ENCODE measurements at places on chromosomes 1 and 21.
A peak's percentile ranks its signal among the peaks of the same experiment; 100 is the strongest.

DNA sequence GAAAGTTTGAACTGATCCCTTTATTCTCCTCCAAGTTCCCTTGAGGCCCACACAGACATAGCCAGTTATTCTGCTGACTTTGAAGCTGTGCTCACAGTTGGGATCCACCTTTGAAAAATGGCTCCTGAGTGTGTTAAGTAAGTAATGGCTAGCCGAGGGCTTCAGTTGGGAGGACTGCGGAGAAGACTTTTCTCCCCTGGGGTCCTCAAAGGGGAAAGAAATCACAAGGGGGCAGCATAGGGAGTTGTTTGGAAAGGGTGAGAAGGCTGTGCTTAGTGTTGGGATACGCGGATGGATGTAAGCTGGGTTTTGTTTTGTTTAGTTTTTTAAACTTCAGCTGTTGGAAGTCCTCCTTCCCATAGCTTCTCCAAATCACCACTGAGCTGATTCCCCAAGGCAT, 8.3 kb downstream of the PGM1 start:
- DNase-seq: no peak

- DNase-seq: no peak
Measured at GRCh38 chr1:1398677-1399186, 403 bp downstream of the CCNL2 start.

- peak; percentile 33 for DNase-seq
Measured at GRCh38 chr1:94805912-94806311, 14.2 kb upstream of the SLC44A3 start.

DNA sequence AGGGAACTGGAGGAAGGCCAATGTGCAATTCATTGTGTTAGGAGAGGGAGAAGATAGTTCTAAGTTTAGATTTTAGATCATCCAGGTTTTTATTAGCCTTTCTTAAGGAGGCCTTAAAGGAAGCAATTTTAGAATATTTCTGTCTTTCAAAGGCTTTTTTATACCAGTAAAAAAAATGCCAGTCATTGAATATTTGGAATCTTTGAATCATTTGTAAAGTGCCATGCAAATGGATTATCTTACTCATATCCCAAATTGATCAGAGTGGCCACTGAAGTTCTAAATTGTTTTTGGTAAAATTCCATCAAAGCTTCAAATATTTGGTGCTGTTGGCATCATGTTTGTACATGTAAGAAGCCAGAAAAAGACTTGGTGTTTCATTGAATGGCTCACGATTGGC, 244.8 kb downstream of the RPS6KC1 start:
- DNase-seq: no peak

DNA sequence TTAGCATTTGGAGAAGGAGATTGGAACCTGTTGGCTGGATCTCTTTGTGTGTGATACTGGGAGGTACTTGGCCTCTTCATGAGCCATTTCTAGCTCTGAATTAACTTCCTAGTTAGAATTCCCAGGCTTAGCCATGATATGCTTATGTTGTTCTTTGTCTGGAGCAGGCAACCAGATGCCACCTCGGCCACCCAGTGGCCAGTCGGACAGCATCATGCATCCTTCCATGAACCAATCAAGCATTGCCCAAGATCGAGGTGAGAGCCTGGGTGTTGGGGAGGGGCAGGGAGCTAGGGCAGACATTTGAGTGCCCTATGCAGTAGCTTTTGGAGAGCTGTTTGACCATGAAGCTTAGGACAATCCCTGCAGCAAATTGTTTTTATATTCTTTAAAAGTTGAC, 26.5 kb upstream of the PIGV start:
- DNase-seq: no peak

- DNase-seq: no peak
Measured at GRCh38 chr1:212920246-212920645, 30.1 kb upstream of the VASH2 start.

DNA sequence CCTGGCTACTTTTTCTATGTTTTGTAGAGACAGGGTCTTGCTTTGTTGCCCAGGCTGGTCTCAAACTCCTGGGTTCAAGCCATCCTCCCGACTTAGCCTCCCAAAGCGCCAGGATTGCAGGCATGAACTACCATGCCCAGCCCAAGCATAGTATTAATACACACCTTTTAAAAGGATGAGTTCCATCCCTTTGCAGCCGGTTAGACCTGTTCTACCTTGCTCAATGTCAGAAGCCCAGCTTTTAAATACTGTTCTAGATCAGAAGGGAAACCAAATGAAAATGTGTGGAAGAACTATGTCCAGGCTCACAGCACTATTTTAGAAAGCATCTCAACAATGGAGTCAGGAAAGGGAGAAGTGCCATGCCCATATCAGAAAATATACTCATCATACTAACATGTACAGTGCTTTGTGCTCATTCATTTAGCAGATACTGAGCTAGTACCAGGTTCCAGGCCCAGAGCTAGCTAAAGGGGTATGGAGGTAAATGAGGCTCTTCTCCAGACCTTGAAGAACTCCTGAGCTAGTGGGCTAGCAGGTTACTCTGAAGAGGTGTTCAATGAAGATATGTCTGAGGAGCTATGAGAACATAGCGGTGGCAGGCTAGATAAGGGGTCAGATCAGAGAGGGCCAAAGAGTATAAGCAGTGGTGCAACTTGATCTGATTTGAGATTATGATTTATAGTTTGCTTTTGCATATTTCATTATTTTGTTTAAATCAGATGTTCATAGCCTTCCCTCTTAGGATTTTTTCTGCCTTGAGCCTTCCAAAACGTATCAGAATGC, 78.2 kb downstream of the RNF220 start:
- no peak for DNase-seq

DNA sequence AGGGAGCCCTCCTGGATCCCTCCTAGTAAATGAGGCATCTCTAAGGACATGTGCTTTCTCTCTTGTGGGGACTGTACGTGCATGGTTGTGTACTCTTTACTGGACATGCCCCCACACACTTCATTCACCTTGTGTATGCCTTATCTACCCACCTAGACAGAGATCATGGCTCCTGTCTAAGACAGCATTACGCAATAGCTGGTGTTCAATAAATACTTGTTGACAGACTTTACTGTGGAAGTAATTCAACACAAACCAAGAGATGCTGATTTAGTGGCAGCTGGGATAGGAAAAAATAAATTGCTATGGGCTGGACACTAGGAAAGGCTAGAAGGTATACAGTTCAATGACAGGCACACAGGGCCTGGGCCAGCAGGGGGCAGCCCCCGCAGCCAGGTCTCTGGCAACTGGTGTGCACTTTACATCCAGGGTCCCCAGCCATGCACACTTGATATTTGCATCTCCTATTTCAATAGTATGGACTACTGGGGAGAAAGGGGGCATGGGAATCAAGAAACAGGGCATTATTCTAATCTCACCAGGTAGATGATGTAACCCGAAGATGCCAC, 24.2 kb downstream of the TRABD2B start:
- DNase-seq: no peak

DNA sequence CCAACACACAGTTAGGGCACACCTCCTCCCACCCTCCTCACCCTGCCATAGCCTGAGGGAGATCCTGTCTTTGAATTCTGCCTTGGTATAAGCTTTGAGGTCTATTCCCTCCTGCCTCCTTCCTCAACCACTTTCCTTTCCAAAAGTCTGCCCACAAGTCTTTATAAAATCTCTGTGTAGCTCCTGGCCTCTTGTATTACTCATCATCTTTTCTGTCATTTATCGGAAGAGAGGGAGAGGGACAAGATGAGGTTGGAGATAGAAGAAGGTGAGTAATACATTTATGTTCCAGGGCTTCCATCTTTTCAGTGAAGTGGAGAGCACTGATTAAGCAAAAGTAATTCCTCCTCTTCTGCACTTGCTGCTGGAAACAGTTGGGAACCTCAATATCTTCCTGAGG, 30.5 kb upstream of the EFCAB14 start:
- DNase-seq: no peak

- no peak for DNase-seq
Measured at GRCh38 chr21:26168371-26168770, 2.2 kb downstream of the APP start.

- peak; percentile 83 for DNase-seq
Measured at GRCh38 chr1:65254320-65255034, 54.9 kb upstream of the DNAJC6 start.

GRCh38 chr1:99163671-99164070, 100.6 kb upstream of the PLPPR4 start:
- DNase-seq: no peak

- DNase-seq: no peak
Measured at GRCh38 chr21:32336711-32337110, 38.1 kb downstream of the MRAP start.

- no peak for DNase-seq
Measured at GRCh38 chr1:153567621-153568366, 2.1 kb upstream of the S100A2 start.

DNA sequence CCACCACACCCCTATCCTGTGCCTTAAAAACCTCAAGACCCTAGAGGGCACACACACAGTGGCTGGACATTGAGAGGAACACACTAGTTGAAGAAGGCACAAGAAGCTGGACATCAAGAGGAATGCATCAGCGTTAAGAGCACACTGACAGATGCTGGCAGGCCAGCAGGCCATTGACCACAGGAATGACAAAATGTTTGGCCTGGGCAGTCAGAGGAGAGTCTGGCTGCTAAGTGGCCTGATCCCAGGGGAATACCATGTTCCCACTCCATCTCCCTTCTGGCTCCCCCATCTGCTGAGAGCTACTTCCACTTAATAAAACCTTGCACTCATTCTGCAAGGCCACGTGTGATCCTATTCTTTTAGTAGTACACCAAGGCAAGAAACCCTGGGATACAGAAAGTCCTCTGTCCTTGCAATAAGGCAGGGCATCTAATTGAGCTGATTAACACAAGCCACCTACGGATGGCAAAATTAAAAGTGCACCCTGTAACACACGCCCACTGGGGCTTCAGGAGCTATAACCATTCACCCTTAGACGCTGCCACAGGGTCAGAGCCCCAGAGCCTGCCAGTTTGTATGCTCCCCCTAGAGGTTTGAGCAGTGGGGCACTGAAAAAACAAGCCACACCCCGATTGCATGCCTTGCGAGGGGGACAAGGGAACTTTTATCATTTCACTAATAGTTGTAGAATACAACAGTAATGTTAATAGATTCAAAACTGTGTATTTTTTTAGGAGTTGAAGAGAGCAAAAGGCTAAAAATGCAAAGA, 1216.1 kb upstream of the NCAM2 start:
- DNase-seq: no peak

GRCh38 chr1:35718492-35719336, at the start of gene C1orf216:
TSS of gene C1orf216 (minus strand) at chr1:35718884. CDS start at chr1:35716321, 2,563 bp downstream.
- DNase-seq: peak; percentile 73

DNA sequence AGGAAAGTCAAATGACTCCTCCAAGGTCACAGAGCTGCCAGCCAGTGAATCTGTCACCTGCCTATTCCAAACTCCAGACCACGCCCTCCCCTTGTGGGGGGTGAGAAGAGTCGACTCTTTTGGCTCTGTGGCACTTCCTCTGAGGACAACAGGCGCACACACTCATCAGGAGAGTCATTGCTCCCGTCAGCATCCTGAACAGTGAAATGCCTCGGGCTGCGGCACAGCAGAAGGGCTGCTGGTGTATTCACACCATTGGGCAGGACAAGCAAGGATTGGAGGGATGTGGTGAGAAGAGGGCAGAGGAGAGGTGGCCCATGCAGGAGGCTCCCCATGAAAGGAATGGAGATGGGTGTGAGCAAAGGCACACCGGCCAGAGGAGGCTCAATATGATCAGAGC, 239.0 kb downstream of the TOMM20 start:
- no peak for DNase-seq

DNA sequence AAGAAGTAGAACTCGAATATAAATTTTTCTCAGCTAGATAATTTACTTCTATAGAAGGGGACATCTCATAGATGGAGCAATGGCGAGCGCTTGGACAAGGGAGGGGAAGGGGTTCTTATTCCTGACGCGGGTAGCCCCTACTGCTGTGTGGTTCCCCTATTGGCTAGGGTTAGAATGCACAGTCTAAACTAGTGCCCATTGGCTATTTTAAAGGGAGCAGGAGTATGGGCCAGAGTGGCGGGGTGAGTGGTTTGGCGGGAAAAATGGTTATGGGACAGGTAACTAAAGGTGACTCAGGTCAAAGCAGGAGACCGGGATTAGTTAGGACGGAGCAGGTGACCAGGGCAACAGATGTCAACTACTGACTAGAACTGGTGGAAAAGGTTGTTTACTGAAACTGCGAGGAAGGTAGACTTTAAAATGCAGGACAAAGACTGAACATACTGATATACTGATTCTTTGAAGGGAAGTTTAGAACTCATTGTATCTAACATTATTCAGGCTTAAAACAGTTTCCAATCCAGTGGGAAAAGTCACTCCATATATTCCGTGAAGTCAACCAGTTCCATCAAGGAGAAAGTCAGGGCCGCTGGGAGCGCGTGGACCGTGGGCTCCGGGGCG, 940 bp upstream of the ATAD3A start:
- DNase-seq: no peak

DNA sequence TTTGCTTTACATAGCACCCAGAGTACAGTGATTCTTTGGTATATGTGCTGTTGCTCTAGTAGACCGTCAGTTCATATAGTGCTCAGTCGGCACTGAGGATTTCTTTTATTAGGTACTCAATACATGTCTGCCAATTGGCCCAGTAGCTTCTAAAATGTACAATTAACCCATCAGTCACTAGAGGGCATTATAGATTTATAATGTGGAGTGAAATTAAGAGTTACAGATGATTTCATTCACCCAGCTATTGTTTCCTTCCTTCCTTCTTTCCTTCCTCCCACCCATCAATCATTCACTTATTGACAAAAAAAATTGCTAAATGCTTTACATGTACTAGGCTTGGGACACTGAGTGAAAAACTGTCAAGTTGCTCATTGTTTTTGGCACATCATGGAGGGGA, 263.6 kb upstream of the USP24 start:
- DNase-seq: no peak

DNA sequence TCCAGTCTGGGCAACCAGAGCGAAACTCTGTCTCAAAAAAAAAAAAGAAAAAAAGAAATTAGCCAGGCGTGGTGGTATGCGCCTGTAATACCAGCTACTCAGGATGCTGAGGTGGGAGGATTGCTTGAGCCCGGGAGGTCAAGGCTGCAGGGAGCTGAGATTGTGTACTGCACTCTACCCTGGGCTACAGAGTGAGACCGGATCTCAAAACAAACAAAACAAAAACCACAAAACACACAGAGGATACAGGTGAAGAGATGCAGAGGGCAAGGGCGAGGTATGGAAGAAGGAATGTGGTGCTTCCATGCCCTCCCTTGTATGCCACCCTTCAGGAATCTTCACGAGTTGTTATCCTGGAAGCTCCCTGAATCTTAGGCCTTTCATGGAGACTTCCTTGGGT, 68.5 kb downstream of the NDUFS5 start:
- DNase-seq: no peak

GRCh38 chr21:31352836-31353235, 8.8 kb upstream of the TIAM1 start:
- no peak for DNase-seq

GRCh38 chr21:44845418-44846223, 27.8 kb upstream of the SUMO3 start:
- no peak for DNase-seq

DNA sequence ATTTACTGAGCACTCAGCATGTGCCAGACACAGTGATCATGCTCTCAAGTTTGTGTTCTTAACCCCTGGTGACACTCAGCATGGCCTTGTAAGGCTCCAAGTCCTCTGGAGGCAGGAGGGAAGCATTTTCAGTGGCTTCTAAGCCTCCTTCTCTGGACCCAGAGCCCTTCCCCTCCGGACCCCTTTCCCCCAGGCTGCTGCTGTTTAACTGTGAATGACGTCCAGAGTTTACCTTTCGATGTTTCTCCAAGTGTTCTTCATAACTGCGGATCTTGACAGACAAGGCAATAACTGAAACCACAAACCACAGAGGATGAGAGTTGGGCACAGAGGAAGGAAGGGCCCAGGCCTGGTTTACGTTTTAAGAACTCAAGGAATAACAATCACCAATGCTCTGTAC, 6.5 kb downstream of the MRPS15 start:
- no peak for DNase-seq

GRCh38 chr1:242802973-242803372, 278.5 kb upstream of the PLD5 start:
- DNase-seq: no peak
